ENCODE measurements at places on chromosomes 6 and 20.
A peak's percentile ranks its signal among the peaks of the same experiment; 100 is the strongest.

GRCh38 chr6:43798688-43799444 lies 28.9 kb downstream of the VEGFA start:
- no peak for DNase-seq

GRCh38 chr20:26169506-26169905 lies 472.9 kb upstream of the ZNF337 start:
- DNase-seq = peak; percentile 39

GRCh38 chr6:37631295-37631694 lies 66.4 kb downstream of the MDGA1 start:
- no peak for DNase-seq

GRCh38 chr6:144586986-144587385 lies 301.9 kb downstream of the UTRN start:
- DNase-seq = no peak

DNA sequence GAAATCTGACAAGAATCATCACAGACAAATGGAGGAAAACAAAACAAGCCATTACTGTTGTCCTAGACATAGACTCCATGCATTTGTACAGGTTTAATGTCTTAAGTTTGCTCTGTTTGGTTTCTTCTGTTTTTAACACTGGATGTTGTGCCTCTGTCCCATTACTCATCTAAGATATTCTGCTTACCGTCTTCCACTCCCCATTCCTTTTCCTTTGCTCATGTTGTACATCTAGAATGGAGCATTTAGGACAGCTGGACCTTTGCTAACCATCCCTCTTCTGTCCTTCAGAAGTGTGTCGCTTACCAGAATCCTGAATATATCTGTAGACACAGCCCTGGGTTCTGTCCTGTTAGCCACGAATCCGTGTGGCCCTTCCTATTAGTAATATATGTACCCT lies 35.2 kb downstream of the RAB22A start:
- no peak for DNase-seq

GRCh38 chr20:21189761-21190523 lies 64.1 kb downstream of the KIZ start:
- DNase-seq = no peak

- DNase-seq = no peak
Observed at GRCh38 chr20:4787069-4787468, 65.4 kb downstream of the PRND start.

- DNase-seq = no peak
Observed at GRCh38 chr6:8670792-8671191, 235.4 kb upstream of the SLC35B3 start.

- no peak for DNase-seq
Observed at GRCh38 chr6:332671-333070, 40.4 kb downstream of the DUSP22 start.

DNA sequence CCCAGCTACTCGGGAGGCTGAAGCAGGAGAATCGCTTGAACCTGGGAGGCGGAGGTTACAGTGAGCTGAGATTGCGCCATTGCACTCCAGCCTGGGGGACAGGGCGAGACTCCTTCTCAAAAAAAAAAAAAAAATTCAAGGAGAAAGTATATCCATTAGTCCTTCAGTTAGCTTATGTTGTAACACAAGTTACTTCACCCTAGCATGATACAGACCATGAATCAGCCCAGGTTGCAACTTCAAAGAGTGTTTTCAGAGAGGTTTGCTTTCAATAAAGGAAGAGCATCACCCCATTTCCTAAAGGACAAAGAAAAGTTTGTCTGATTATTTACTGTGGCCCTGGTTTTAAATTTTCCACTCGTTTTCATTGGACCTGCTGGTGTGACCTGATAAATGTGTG lies 73.0 kb downstream of the SERAC1 start:
- DNase-seq = no peak

DNA sequence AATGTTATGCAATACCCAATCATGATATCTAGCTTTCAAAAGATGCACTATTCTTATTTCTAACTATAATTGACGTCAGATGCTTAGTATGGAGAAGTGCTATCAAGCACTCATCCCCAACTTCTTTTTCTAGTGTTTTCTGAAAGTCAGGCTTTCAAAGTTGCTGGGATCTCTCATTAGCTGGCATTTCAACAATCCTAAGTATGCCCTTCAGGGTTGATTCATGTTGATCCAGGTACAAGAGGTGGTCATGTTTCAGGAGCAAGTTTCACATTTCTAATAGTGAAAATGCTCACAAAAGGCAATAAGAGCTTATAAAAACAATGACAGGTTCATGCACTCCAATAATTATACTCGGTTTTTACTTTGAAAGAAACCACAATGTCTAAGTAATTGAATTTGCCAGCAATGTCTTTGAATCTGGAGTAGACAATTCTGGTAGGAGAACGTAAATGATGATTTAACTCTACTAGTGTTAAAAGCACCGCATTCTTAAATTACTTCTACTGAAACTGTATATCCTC lies 193.7 kb upstream of the KHDRBS2 start:
- no peak for DNase-seq

DNA sequence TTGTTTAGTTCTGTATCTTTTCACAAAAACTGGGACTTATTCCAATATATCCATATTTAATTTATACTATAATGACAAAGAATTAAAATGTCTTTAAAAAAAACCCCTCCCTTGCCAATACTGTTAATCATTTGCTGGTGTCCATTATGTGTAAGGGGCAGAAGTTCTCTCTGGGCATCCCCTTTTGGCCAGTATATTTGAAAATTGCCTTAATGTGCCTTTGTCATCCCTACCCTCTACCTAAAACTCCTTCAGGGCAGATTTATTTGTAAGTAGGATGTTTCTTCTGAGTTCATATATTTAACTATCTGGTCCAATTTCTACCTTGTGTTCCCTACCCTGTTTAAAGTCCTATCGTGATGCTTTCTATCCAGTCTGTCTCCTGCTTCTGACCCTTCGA lies 62.9 kb downstream of the ARHGAP18 start:
- DNase-seq = no peak

DNA sequence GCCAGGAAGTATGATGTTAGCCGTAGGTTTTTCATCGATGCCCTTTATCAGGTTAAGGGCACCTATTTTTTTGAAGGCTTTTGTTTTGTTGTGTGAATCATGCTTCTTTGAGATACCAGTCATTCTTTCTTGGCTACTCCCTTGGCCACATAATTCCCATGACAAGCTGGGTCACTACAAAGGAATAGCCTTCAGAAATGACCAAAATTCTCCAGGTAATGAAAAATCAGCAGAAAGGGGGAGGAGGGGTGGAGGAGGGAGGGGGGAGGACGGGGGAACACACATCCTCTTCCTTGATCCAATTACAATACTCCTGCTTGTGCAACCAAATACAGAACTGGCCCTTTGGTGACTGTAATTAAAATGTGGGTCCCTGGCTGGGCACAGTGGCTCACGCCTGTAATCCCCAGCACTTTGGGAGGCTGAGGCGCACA lies 21.7 kb upstream of the TGM2 start:
- DNase-seq = no peak

DNA sequence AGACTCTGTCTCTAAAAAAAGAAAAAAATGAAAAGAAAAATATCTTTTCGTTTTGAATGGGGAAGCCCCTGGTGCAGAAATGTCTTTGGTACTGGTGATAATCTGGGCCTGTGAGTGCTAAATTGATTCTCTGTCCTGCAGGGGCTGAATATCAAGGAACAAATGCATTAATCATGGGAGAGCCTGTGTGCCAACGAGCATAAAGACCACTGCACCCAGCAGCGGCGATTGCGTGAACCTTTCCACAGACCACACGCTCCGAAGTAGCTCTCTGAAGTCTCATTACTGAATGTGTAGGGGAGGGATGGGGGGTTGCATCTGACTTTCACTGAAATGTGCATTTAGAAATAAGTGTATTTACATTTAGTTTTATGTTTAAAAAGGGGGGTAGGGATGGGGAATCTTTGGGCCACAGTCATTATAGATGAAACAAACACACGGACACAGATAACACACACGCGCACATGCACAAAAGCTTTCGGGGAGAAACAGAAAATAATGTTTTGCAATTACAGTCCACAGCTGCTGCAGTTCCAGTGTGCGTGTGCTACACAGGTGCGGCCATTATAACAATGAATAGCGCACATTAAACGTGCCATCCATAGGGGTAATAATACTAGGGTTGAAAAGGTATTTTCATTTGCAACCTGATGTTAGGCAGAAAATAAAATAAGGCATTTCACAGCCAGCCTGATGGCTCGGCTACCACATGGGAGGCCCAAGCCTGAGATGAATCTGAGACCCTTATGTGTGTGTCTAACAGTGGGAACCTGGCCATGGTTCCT lies 154.0 kb downstream of the MBOAT1 start:
- DNase-seq = no peak

DNA sequence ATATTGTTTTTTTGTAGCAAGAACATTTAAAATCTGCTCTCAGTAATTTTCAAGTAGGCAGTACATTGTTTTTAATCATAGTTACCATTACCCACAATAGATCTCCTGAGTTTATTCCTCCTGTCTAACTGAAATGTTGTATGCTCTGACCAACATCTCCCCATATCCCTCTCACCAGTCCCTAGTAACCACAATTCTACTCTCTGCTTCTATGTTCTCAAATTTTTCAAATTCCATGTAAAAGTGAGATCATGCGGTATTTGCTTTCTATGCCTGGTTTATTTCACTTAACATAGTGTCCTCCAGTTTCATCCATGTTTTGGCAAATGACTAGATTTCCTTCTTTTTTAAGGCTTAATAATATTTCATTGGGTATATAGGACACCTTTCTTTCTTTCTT lies 300.5 kb downstream of the KCNQ5 start:
- no peak for DNase-seq

DNA sequence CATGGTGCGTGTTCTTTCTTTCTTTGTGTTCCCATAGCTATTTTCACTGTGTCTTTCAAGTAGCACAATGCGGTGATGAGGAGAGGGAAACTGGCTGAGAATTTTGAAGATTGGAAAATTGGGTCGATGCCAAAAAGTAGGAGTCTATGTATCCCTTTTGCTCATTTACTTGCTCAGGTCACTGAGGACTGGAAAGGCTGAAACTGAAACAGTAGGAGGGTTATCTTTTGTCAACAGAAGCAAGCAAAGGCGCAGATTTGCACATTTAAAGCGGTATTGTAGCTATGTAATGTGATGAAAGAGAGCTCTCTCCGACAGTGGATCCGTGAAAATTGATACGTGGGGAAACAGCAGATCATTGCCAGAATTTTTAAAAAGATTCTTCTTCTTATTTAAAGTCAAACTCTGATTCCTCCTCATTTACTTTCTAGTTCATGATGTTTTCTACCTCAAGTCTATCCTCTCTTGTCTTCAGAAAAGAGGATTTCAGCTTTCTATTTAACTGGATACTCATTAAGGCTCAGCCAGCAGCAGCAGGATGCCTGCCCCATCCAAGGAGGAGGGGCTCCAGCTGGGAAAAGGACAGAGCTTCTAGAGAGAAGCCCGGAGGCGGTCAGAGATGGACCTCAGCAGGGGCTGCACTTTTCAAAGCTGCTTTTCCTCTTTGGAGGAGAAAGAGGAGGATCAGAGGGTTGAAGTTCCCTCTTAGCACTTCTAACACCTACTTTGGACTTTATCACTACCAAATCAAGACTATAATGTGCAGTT lies 15.9 kb upstream of the FYN start:
- no peak for DNase-seq

- DNase-seq = no peak
Observed at GRCh38 chr6:170260686-170261085, 30.2 kb downstream of the DLL1 start.

DNA sequence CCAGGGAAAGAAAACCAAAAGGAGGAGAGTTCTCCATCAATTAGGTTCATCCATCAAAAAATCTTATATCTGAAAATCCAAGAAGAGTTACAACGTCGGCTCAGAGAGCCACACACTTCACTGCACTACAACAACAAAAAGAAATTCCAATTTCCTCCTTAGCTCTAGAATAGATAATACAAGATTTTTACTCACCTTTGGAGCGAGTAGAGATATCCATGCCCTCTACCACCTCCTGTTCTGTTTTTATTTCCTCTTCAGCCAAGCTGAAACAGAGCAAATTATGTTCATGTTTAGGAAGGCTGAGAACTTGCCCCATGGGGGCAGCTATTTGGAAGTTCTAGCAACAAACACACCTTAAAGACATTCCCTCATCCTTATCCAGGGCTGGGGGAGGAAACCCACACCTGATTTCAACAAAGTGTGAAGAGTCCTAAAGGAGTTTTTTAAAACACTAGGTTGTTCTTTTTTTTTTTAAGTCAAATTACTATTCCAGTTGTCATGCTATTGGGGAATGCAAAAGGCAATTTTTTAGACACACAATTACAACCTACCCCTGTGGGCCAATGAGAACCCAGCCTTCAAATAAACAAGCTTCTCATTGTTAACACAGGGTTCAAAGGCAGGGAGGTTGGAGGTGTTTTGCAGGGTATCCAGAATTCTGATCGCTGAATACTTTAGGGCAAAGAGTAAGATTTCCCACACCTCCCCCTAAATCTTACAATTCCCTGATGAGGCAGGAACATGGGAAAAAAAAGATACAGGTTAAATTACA lies 8.7 kb downstream of the ZMYND8 start:
- DNase-seq = no peak

DNA sequence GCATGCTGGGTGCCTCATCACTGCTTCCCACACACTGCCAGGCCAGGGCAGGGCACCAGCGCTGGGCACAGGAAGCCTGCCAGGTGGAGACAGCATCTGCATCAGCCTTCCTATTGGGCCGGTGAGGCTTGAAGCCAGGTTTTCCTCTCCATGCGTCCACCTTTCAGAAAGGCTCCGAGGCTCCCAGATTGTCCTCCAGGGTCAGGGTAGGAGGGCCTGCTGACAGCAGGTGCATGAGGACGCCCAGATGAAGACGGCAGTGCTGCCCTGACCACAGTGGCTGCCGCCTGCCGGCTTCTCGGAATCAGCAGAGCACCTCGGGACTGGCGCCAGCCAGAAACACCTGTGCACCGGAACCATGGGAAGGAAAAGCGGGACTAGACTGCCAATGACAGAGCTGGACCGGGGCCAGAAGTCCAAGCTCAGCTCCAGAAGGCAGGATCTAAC lies 170.5 kb upstream of the CST7 start:
- DNase-seq = no peak

GRCh38 chr20:325889-326644 lies 715 bp downstream of the SOX12 start:
- DNase-seq = no peak

DNA sequence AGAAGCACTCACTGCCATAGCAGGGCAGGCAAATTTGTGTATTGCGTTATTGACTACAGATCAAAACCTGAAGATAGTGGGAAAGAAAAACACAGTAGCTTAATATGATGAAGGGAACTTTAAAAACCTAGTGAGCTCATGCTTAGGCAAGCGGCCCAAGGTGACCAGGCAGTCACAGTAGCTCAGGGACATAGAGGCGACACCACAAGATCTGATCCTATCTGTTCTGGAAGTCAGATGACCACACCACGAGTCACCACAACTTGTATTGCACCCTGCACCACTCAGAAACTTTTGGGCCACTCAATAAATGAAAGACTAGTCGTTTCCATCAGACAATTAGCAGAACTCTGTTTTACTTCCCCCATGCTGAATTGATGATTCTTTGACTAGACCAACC lies 4.9 kb downstream of the CLIC5 start:
- no peak for DNase-seq

DNA sequence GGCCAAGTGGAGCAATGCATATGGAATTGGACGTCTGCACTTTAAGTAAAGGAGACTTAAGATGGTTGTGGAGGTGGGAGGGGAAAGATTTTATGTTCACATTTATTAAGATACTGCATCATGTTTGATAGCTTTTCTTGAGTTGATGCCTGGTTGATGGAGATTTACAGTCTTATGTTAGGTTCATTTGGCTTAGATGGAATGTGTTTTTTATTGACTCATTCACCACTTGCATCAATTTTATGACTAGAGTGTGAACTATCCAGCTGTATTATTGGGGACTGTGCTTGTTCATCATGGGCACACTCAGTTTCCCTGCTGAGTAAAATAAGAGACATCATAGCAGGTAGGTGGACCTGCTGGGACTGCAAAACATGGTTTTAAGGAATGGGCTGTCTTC lies 91.2 kb upstream of the SCP2D1 start:
- no peak for DNase-seq
